Pulmonary artery endothelial cell (primary cell): ENCODE measurements at places on chromosomes 2 and 18. TPM values are rescaled to one million over a fixed set of nuclear protein-coding genes. Genes with fewer than 3 reads are reported as not detected.

Gene SALL3
- total RNA-seq = 0.20 and 1.1 TPM in 2 replicates

DNA sequence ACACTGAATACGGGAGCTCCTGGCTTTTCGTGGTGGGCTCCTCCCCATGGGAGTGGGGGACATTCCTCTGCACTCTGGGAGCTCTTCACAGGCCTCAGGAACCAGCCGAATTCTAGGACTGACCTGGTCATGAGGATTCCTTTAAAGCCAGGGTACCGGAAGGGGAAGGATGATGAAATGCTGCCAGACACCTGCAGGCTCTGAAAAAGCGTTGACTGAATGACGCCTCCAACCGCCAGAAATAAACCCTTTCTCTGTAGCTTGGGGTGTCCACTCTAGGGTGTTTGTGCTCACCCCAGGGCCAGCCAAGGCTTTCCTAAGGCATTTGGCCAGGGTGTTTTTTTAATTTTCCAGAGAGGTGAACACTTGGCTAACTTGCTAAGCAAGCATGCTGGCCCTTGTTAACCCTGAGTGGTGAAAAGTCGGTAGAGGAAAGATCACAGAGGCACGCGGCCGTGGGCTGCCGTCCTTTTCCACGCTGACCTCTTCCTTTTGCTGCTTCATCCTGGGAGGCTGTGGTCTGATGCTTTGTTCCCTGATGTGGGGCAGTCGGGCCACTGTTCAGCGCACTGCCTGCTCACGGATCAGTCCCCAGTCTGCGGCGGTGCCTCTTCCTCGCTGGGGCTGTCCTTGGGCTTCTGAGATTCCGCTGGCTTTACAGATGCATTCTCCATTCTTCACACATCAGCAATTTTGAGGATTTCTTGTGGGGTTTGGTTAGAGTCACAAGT, 32.0 kb downstream of the IMPA2 start:
- no peak for DNase-seq

DNA sequence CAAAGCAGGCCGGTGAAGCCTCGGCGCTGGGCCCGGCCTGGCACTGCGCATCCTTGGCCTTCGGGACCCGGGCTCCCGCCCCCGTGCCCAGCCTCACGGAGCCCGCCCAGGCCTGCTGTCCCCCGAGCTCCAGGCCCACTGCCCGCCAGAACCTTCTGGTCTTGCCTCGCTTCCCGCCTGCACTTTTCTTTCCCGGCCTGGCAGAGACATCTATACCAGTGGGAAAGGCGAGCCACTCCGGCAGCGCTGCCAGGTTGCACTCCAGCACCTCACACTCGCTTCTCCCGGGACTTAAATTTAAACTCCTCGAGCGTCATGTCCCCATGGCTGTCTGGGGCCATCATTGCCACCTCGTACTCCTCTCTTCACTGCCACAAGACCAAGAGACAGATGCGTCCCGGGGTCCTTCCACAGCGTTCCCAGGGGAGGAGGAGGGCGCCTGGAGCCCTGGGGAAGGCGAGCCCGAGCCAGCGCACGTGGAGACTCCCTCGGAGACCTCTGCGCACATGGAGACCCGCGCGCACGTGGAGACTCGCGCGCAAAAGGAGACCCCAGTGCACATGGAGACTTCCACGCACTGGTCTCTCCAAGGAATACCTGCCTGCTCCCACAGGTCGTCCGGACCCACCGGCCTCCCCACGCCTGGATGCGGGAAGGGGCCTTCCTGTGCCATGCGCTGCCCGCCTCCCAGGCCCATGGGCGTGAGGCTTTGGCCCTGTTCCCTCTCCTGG, 253.1 kb upstream of the SALL3 start:
- no peak for DNase-seq

DNA sequence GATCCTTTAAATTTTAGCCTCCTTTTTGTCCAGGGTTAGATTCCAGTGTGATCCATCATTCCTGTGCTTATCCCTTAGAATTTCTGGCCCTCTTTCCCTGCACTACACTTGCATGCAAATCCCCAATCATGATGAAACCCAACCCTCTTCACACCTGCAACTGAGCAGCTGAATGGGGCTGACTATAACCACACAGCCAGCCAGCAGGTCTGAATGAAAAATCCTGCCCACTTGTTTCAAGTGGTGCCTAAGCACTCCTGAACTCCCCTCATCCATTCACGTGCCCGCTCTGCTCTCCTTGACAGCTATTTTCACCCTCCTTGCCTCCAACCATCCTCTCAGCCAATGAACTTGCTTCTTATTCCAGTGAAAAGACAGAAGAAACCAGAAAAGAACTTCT, 80.5 kb upstream of the AFF3 start:
- DNase-seq = no peak

GRCh38 chr2:180017784-180018183, 10.7 kb upstream of the CWC22 start:
- DNase-seq = no peak

DNA sequence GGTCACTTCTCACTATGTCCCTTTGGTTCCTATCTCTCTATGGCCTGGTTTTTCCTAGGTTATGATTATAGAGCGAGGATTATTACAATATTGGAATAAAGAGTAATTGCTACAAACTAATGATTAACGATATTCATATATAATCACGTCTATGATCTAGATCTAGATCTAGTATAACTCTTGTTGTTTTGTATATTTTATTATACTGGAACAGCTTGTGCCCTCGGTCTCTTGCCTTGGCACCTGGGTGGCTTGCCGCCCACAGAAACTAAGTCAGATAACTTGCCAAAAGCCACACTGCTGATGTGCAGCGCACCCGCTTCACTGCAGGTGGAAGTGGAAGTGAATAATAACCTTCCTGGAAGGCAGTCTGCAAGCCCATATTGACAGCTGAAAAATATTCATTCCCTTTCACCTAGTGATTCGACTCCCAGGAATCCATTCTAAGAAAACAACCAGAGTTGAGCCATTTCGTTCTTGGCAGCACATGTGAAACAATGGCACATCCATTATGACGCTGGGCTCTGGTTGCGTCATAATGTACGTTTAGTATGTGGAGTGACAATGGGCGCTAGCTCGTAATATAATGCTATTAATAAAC, 725 bp upstream of the ANKRD53 start:
- DNase-seq = no peak
